ENCODE measurements at places on chromosomes 1 and 21.

DNA sequence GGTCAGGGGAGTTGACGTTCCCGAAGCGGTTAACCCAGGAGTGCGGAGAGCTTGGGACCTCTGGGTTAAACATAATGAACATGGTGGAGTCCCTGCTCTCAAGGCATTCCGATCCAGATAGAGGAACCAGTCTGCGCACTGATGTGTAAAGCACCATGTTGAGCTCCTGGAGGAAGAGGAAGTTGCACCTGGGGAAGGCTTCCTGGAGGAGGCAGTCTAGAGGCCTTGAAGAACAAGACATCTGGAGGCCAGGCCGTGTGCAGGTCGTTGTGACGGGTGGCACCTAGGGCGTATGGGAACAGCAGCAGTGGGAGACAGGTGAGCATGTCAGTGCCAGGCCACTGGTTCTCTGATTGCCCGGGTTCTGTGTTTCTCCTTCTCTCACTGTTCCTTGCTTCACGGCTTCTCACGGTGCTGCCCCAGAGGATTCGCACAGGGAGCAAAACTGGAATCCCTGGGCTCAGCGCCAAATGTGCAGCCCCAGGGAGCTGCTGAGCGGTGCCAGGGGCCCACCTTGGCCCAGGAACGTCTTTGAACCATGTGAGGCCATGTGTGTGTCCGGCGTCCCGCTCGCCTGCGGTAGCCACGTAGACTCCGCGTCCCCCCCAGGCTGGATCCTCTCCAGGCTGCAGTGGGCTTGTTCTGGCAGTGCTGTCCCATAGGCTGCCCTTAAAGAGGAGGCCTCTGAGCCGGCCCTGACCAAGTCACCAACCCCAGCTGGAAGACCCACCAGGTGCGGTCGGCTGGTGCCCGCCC is 122.9 kb upstream of the GALNT2 start:
- DNase-seq, result no peak

- no peak for DNase-seq
These were observed 203.6 kb downstream of the LBR start for GRCh38 chr1:225224287-225224686.

DNA sequence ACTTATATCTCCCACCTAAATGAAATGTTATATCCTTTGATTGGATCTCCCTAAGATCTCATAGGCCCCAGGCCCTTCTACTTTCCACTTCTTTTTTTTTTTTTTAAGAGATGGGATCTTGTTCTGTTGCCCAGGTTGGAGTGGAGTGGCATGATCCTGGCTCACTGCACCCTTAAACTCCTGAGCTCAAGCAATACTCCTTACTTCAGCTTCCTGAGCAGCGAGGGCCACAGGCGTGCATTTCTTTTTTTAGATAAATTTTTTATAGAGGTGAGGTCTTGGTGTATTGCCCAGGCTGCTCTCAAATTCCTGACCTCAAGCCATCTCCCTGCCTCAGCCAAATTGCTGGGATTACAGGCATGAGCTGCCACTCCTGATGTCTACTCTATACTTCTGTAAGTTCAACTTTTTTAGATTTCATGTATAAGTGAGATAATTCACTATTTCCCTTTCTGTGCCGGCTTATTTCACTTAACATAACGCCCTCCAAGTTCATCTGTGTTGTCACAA is 987.5 kb upstream of the NCAM2 start:
- DNase-seq, result no peak

DNA sequence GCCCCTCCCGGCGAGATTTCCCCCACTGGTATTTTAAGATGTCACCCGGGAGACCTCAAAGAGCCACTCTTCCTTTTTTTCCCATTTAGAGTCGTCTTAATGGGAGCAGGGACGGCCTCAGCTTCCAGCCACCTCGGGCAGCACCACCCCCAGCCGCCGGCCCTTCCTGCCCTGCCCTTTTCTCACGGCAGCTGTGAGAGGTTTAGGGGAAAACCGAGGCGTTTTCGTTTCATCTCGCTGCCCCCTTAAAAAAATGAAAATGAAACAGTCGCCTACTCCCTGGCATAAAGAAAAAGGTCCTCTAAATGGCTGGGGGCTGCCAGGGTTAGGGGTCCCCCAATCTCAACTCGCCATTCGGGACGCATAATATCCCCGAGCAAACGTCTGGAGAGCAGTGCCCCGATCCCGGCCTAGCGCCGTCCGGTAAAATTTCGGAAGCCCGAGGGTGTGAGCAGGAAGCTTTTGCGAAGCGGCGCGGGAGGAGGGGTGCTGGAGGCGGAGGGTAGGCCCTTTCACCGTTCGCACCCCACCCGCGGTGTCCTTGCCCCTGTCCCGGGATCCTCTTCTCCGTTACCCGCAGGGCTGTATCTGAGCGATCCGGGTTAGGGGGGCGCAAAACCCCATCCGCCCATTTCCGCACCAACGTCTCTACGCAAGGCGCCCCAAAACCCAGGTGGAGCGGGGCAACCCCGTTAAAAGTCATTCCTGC is 1.2 kb downstream of the RUNX3 start:
- DNase-seq, result no peak

- no peak for DNase-seq
These were observed 1.7 kb downstream of the HLX start for GRCh38 chr1:220880726-220881506.
